ENCODE measurements at places on chromosomes 13 and 19.

DNA sequence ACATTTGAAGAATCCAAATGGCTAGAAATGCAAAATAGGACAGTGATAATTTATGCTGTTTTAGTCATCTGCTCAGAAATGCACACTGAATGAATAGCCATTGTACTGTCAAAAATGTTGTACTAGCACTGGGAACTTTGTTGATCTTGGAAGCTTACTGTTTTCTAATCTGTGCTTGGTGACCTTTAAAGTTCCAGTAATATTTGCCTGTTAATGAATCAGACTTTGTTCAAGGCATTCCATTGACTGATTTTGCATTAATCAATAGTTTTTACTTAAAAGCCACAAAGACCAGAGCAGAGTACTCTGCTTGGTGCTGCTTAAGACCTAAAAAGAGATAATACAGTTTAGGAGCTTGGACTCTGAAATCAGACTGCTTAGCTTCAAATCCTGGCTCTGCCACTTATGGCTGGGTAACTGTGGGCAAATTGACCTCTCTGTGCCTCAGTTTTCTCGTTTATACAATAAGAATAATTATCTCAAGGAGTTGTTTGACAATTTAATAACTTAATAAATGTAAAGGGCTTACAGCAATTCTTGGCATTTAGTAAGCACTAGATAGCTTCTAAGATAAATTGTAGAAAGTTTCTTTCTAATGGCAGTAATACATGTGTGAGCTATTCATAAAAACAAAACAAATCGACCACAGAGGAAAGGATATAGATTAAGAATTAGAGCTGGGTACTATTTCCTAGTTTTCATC is 4.6 kb upstream of the SLAIN1 start:
- no peak for DNase-seq
- H3K36me3 ChIP-seq = no peaks in the 10 kb centered on the region
- no peaks in the 10 kb centered on the region for H3K4me1 ChIP-seq
- no peak overlapping the region for H3K4me3 ChIP-seq
- H3K27me3 ChIP-seq = peaks cover 36% of the 10 kb centered on the region

GRCh38 chr13:104461049-104461448 is 1394.8 kb upstream of the SLC10A2 start:
- H3K36me3 ChIP-seq = no peaks in the 10 kb centered on the region
- DNase-seq = no peak
- H3K27me3 ChIP-seq = no peaks in the 10 kb centered on the region
- H3K27ac ChIP-seq = no peak overlapping the region

DNA sequence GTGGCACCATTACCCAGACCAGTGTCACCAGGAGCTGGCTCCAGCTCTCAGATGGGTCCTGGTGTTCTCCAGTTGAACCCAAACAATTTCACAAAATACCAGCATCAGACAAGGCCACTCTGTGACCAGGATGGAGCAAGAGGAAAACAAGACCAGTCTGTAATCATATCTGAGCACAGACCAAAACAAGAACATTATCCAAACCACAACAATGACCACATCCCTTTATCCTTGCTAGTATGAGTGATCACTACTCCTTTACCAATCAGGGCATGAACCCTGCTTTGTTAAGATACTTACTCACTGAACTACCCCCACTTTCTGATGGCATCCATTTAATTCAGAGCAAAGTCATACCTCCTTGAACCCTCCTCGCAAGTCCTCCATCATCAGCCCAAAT is 145.9 kb downstream of the NUFIP1 start:
- H3K4me1 ChIP-seq = peaks cover 24% of the 10 kb centered on the region
- no peak overlapping the region for H3K4me3 ChIP-seq
- no peaks in the 10 kb centered on the region for H3K36me3 ChIP-seq
- H3K27ac ChIP-seq = no peak overlapping the region
- DNase-seq = peak; percentile 68

GRCh38 chr19:41910992-41911888 is 17.0 kb downstream of the ERFL start:
- H3K4me3 ChIP-seq = no peak overlapping the region
- no peak overlapping the region for H3K27ac ChIP-seq
- no peak for DNase-seq
- H3K36me3 ChIP-seq = no peaks in the 10 kb centered on the region
- H3K27me3 ChIP-seq = peaks cover 39% of the 10 kb centered on the region

DNA sequence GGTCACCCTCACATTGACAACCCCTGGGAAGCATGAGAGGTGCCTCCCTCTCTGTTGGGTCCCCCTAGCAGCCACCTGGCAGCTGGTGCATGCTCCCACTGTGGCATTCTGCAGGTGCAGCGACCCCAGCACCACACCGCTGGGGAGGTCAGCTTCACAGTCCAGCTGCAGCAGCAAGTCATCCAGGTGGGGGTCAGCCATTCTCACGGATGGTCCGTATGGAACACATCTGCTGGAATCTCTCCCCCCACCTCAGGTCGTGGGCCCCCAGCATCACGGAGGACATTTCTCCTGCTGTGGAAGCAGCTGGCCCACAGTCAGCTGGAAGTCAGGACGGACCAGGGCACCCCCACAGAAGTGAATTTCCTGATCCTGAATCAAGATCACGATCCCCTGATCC is 201.3 kb downstream of the COG6 start:
- no peak overlapping the region for H3K27ac ChIP-seq
- H3K36me3 ChIP-seq = no peaks in the 10 kb centered on the region
- H3K4me1 ChIP-seq = no peaks in the 10 kb centered on the region
- H3K27me3 ChIP-seq = no peaks in the 10 kb centered on the region
- DNase-seq = no peak
- H3K4me3 ChIP-seq = no peak overlapping the region

GRCh38 chr19:49556412-49557398 is 23.7 kb downstream of the NOSIP start:
- H3K36me3 ChIP-seq = peaks cover 19% of the 10 kb centered on the region
- H3K4me3 ChIP-seq = no peak overlapping the region
- H3K27ac ChIP-seq = no peak overlapping the region
- no peaks in the 10 kb centered on the region for H3K27me3 ChIP-seq
- DNase-seq = no peak

DNA sequence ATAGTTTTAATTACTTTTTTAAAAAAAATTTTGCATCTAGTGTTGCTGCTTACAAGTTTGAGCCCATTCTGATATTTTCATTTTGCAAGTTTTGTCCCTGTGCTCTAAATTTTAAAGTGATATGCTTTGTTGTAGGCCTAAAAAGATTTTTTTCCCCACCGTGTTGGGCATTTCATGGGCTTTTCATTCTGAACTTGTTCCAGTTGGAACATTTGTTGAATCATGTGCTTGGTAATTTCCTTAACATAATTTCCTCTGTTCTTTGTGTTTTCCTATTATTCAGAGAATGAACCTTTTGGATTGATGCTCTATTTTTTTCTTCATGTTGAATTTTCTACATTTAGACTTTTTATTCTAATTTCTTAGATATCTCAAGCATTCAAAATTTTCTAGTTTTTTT is 206.4 kb upstream of the SPRY2 start:
- H3K4me3 ChIP-seq = no peak overlapping the region
- DNase-seq = no peak
- no peaks in the 10 kb centered on the region for H3K27me3 ChIP-seq
- no peaks in the 10 kb centered on the region for H3K4me1 ChIP-seq

GRCh38 chr13:93289842-93290241 is 63.2 kb downstream of the GPC6 start:
- DNase-seq = peak; percentile 16
- H3K4me3 ChIP-seq = no peak overlapping the region
- H3K27me3 ChIP-seq = no peaks in the 10 kb centered on the region
- no peak overlapping the region for H3K27ac ChIP-seq
- H3K4me1 ChIP-seq = 0 out of 2 replicates have a peak, but pooled peaks cover 5% of the 10 kb centered on the region
- no peaks in the 10 kb centered on the region for H3K36me3 ChIP-seq

GRCh38 chr19:28498404-28498976 is 714.5 kb downstream of the UQCRFS1 start:
- H3K27me3 ChIP-seq = no peaks in the 10 kb centered on the region
- no peaks in the 10 kb centered on the region for H3K4me1 ChIP-seq
- H3K4me3 ChIP-seq = no peak overlapping the region
- H3K27ac ChIP-seq = no peak overlapping the region
- no peak for DNase-seq

DNA sequence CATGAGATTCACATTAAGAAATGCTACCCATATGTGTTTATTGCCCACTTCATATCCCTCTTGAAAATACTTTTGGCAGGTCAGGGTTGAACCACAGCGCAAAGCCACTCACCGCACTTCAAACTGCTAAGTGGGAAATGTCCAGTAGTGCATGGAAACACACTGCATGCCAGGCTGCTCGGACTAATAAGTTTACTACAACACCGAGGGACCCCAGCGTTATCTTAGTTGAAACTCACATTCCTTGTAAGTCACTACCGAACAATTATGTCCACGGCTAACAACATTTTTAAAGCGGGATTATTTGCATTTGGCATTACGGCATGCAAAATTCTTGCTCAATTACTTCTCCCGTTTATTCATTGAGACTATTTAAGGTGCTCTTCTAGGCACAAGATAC is 4.0 kb downstream of the BRD4 start:
- H3K36me3 ChIP-seq = no peaks in the 10 kb centered on the region
- H3K4me1 ChIP-seq = peaks cover 58% of the 10 kb centered on the region
- H3K4me3 ChIP-seq = no peak overlapping the region
- no peak for DNase-seq
- H3K27ac ChIP-seq = no peak overlapping the region

- no peaks in the 10 kb centered on the region for H3K27me3 ChIP-seq
- no peak for DNase-seq
- H3K4me3 ChIP-seq = no peak overlapping the region
- H3K4me1 ChIP-seq = peaks cover 7% of the 10 kb centered on the region
- no peaks in the 10 kb centered on the region for H3K36me3 ChIP-seq
These were observed 258.2 kb upstream of the EDNRB start for GRCh38 chr13:78176880-78177279.

GRCh38 chr13:41136396-41137031 is 3.9 kb upstream of the KBTBD6 start:
- peaks cover 28% of the 10 kb centered on the region for H3K4me1 ChIP-seq
- H3K4me3 ChIP-seq = no peak overlapping the region
- no peak overlapping the region for H3K27ac ChIP-seq

- no peaks in the 10 kb centered on the region for H3K4me1 ChIP-seq
- no peak overlapping the region for H3K4me3 ChIP-seq
- H3K27ac ChIP-seq = no peak overlapping the region
- H3K27me3 ChIP-seq = peaks cover 9% of the 10 kb centered on the region
- H3K36me3 ChIP-seq = no peaks in the 10 kb centered on the region
These were observed 25.1 kb downstream of the DCT start for GRCh38 chr13:94454334-94454733.

DNA sequence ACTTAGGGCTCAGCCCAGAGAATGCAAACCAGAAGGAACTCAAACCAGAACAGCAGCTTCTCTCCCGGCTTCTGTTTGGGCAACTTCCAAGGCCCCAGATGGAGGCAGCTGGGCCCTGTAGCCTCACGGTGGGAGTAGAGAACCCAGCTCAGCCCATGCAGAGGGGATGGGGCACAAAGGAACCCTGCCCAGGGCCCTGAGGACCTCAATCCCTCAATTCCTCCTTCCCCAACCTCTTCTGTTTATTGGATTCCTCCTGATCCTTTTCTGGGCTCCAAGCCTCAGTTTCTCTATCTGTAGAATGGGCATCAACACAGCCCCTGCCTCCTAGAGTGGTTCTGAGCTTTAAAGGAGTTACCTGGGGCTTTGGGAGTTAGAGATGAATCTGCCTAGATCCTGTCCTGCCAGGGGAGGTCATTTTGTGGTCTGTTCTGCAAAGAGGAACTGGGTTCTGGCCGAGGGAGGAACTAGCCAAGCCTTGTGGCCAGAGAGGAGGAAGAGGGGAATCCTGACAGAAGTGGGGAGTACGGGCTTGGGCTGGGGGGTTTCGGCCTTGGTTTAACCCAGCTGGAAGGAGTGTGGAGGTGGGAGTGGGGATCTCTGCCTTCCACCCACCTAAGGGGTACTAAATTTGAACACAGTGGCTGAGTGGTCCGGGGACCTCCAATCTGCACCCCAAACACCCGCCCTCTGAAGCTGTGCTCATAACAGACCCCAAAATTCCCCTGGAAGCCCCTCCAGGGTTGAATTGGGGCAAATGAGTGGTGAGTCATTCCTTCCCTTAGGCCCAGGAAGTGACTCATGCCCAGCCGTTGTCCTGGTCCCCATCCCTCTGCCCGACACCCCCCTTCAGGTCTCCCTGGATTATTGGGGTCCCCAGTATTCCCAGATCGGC is 2.7 kb downstream of the ADGRE5 start:
- DNase-seq = peak; percentile 88
- no peaks in the 10 kb centered on the region for H3K36me3 ChIP-seq
- peaks cover 26% of the 10 kb centered on the region for H3K4me1 ChIP-seq
- H3K27ac ChIP-seq = peak overlapping the region; percentile 47
- peak overlapping the region; percentile 66 for H3K4me3 ChIP-seq

- H3K4me1 ChIP-seq = peaks cover 6% of the 10 kb centered on the region
- H3K36me3 ChIP-seq = no peaks in the 10 kb centered on the region
- DNase-seq = peak; percentile 38
- no peak overlapping the region for H3K27ac ChIP-seq
These were observed 4.9 kb upstream of the SGCG start for GRCh38 chr13:23175920-23176319.

- no peaks in the 10 kb centered on the region for H3K36me3 ChIP-seq
- peak; percentile 60 for DNase-seq
- H3K4me3 ChIP-seq = no peak overlapping the region
- no peaks in the 10 kb centered on the region for H3K27me3 ChIP-seq
These were observed 12.5 kb upstream of the MAP1S start for GRCh38 chr19:17706750-17707181.

- H3K27ac ChIP-seq = 0 out of 2 replicates have a peak overlapping the region, but pooled peaks have one; percentile 32
- H3K4me1 ChIP-seq = peaks cover 34% of the 10 kb centered on the region
- peak overlapping the region; percentile 7 for H3K4me3 ChIP-seq
- H3K36me3 ChIP-seq = no peaks in the 10 kb centered on the region
- peak; percentile 70 for DNase-seq
- H3K27me3 ChIP-seq = no peaks in the 10 kb centered on the region
These were observed 318.9 kb upstream of the HTR2A start for GRCh38 chr13:47215736-47216135.

GRCh38 chr13:25699056-25699455 is 327.3 kb downstream of the ATP8A2 start:
- H3K4me1 ChIP-seq = no peaks in the 10 kb centered on the region
- no peak overlapping the region for H3K4me3 ChIP-seq
- H3K27me3 ChIP-seq = no peaks in the 10 kb centered on the region
- no peaks in the 10 kb centered on the region for H3K36me3 ChIP-seq

- no peak overlapping the region for H3K4me3 ChIP-seq
- H3K36me3 ChIP-seq = no peaks in the 10 kb centered on the region
- DNase-seq = no peak
- peaks cover 98% of the 10 kb centered on the region for H3K27me3 ChIP-seq
These were observed 7.0 kb downstream of the SOX21 start for GRCh38 chr13:94705081-94706030.

- no peak overlapping the region for H3K4me3 ChIP-seq
- no peaks in the 10 kb centered on the region for H3K4me1 ChIP-seq
- no peaks in the 10 kb centered on the region for H3K27me3 ChIP-seq
- H3K27ac ChIP-seq = no peak overlapping the region
These were observed 6.6 kb downstream of the C19orf25 start for GRCh38 chr19:1472231-1473084.

GRCh38 chr13:30346153-30346788 is 38.9 kb upstream of the KATNAL1 start:
- peaks cover 21% of the 10 kb centered on the region for H3K4me1 ChIP-seq
- H3K4me3 ChIP-seq = no peak overlapping the region
- DNase-seq = no peak
- no peak overlapping the region for H3K27ac ChIP-seq
- no peaks in the 10 kb centered on the region for H3K27me3 ChIP-seq
- H3K36me3 ChIP-seq = no peaks in the 10 kb centered on the region

GRCh38 chr13:44713788-44714469 is 137.8 kb upstream of the TSC22D1 start:
- peaks cover 65% of the 10 kb centered on the region for H3K4me1 ChIP-seq
- H3K27ac ChIP-seq = peak overlapping the region; percentile 93
- H3K36me3 ChIP-seq = no peaks in the 10 kb centered on the region
- peak; percentile 95 for DNase-seq

- peaks cover 17% of the 10 kb centered on the region for H3K4me1 ChIP-seq
- no peak overlapping the region for H3K4me3 ChIP-seq
- DNase-seq = no peak
- H3K27me3 ChIP-seq = no peaks in the 10 kb centered on the region
- no peaks in the 10 kb centered on the region for H3K36me3 ChIP-seq
These were observed 633.9 kb upstream of the MIR17HG start for GRCh38 chr13:90713441-90714133.

All from GM23248 (cell line).